ENCODE measurements at places on chromosomes 2 and 18. TPM values are rescaled to one million over a fixed set of nuclear protein-coding genes. Genes with fewer than 3 reads are reported as not detected.

The NOL4 gene
- 71.3 TPM for total RNA-seq

The MC2R gene
- not detected for total RNA-seq

The CCDC102B gene
- 21.2 TPM for total RNA-seq

The ATP6V1C2 gene
- total RNA-seq, result 0.23 TPM

The CDH2 gene
- total RNA-seq, result 216 TPM

The DSG1 gene
- 0.23 TPM for total RNA-seq

The EFEMP1 gene
- 16.6 TPM for total RNA-seq

The ZNF407 gene
- total RNA-seq, result 27.2 TPM
